ENCODE measurements at places on chromosomes 1 and 21.

DNA sequence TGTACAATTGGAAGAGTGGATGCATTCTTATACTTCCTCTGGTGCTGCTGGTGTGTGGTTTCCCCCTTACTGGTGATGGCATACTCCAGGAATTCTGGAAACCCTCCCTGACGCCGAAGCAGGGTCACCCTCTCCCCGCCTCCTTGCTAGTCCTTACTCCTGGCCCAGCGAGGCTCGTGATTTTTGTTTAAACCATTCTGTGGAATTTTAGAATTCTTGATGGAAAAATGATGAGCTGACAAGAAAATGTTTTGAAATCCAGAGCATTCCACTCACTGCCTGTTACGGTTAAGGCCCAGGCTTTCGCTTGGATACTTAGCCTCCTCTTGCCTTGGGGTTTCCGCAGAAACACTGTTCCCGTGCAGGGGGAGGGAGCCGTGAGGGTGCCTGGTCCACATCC, 41.1 kb downstream of the IL6R start:
- DNase-seq, result no peak

GRCh38 chr1:8015809-8016165, 10.3 kb downstream of the ERRFI1 start:
- no peak for DNase-seq

- peak; percentile 15 for DNase-seq
Measured at GRCh38 chr1:207619871-207620542, 24.9 kb upstream of the CR1L start.

DNA sequence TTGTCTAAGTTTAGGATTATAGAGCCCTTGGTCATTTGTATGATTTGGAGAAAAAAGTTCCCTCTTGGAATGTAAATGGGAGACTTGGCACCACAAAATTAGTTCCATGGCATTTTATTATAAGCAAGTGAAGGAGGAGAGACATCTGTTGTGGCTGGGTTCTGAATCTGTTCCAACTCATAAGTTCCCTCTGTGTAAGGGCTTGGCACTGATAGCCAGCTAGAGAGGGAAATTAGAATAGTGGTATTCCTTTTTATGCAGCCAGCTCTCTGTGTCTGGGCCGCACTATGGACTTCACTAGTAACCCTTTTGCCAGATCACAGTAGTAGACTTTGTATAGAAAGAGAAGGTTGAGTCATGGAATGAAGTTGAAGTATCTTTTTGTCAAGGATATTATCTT, 31.1 kb downstream of the GNAI3 start:
- DNase-seq, result no peak

DNA sequence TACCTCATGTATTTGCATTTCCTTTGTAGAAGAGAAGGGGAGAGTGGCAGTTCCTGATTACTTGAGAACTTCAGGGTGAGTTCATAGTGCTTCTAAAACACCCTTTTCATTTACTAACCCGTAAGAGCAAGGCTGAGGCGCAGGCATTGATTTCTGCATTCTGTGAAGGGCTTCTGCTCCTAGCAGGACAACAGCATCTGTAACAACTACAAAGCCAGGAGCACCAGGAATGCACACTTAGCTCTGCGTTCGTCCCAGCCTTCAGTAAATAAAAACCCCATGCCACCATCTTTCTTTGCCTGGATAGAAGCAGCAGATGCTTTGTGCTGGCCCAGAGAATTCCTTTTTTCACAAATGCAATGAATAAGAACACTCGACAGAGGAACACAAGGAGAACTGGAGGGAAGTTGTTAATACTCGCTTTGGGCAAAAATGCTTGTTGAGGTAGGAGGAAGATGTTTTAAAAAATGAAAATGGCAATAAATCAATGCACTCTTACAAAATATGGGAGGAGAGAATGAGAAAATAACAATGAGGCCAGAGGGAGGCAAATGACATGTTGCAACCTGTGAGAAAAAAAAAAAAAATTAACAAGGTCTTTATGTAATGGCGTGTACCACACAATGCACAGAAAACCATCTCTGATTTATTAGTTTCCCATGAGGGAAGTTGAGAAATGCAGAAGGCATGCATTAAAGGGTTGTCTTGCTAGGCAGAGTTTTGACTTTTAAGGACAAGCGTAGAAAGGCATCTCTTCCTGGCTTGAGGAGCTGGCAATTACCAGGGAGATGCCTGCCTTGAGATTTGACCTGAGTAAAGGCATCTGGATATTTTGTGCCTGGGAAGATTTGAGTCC, 418.8 kb downstream of the DISC1 start:
- no peak for DNase-seq

GRCh38 chr1:10494418-10494753, 19.6 kb downstream of the PEX14 start:
- DNase-seq, result no peak

GRCh38 chr1:151144474-151145303, 1.7 kb downstream of the SEMA6C start:
- no peak for DNase-seq

GRCh38 chr21:29800056-29800455, 139.7 kb downstream of the GRIK1 start:
- no peak for DNase-seq

DNA sequence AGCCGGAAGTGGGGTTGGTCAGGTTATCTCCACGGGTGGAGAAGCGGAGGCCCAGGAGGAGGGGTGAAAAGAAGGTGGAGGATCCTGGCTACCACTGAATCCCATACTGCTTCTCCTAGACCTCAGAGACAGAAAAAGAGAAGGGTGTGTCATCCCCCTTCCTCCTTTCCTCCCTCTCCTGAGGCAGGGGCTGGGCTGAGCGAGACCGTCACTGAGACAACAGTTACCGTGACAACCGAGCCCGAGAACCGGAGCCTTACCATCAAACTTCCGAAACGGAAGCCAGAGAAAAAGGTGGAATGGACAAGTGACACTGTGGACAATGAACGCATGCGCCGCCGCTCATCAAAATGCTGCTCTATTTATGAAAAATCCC, 42.1 kb upstream of the NBPF3 start:
- peak; percentile 23 for DNase-seq

DNA sequence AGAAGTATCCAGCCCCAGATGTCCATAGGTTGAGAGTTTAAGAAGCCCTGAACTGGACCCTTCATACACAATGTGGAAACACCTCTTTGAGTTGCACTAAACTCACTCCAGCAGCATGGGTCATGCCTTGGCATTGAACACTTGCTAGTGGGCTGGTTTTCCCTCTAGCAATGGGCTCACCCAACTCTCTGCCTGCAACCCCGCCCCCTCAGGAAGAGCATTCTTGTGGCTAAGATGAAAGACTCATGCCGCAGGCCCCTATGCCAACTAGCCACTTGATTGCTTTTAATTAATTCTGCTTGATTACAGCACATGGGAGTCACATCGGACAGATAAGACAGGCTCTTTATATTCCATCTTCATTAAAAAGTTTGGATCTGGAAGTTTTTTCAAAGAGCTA, 136.5 kb upstream of the GJB5 start:
- no peak for DNase-seq

- DNase-seq, result peak; percentile 23
Measured at GRCh38 chr1:17419626-17420328, 19.7 kb downstream of the RCC2 start.

DNA sequence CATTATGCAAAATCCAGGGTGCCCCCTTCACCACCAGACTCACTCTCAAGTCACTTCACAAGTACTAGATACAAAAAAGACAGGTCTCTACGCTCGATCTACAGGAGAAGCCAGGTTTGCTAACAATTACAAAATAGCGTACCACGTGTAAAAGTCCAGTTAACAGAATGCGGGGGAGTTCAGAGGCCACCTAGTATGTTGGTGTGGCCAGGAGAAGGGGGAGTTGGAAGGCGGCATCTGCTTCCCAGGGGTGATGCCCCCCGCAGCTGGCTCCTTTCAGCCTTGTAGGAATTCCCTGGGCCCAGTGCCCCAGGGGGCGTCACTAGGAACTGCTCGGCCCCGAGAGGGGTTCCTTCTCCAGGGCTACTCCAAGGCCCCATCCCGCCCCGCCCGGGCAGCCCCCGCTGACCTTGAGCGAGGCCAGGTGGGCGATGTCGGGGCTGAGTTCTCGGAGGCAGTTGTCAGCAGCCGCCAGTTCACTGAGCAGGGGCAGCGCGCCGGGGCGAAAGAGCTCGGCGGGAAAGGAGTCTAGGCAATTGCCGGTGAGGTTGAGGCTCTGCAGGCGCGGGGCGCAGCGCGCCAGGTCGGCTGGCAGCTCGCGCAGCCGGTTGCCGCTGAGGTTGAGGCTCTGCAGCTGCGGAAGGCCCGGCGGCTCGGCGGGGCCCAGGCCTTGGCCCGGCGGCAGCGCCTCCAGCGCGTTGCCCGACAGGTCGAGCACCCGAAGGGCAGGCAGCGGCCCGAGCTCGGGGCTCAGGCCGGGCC, 664 bp downstream of the LRRC47 start:
- DNase-seq, result peak; percentile 55

- DNase-seq, result no peak
Measured at GRCh38 chr1:58664881-58665280, 35.0 kb downstream of the MYSM1 start.

DNA sequence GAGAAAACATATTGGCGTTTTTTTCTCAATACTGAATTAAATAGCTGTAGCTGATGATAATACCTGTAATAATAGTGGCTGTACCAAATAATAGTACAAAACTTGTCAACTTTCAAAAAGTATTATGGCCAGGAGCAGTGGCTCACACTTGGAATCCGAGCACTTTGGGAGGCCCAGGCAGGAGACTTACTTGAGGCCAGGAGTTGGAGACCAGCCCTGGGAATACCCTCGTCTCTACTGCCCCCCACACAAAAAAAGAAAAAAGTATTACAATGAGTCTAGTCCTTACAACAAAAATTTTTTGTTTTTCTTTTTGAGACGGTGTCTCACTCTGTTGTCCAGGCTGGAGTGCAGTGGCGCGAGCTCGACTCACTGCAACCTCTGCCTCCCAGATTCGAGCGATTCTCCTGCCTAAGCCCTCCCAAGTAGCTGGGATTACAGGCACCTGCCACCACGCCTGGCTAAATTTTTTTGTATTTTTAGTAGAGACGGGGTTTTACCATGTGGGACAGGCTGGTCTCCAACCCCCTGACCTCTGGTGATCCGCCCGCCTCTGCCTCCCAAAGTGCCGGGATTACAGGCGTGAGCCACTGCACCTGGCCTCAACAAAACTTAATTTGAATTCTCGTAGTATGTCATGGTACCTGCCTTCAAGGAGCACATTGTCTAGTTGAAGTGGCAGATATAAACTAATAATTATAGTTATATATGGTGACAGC, 1.4 kb downstream of the RBBP4 start:
- no peak for DNase-seq

GRCh38 chr1:210598135-210598652, 269.5 kb downstream of the HHAT start:
- DNase-seq, result no peak

GRCh38 chr1:203116091-203116820, 11.3 kb upstream of the ADORA1 start:
- no peak for DNase-seq

- DNase-seq, result no peak
Measured at GRCh38 chr1:8495928-8496401, 178.1 kb downstream of the SLC45A1 start.

- DNase-seq, result no peak
Measured at GRCh38 chr1:153363641-153364040, 6.0 kb downstream of the S100A9 start.

- no peak for DNase-seq
Measured at GRCh38 chr1:203678943-203679661, 52.5 kb downstream of the ATP2B4 start.

DNA sequence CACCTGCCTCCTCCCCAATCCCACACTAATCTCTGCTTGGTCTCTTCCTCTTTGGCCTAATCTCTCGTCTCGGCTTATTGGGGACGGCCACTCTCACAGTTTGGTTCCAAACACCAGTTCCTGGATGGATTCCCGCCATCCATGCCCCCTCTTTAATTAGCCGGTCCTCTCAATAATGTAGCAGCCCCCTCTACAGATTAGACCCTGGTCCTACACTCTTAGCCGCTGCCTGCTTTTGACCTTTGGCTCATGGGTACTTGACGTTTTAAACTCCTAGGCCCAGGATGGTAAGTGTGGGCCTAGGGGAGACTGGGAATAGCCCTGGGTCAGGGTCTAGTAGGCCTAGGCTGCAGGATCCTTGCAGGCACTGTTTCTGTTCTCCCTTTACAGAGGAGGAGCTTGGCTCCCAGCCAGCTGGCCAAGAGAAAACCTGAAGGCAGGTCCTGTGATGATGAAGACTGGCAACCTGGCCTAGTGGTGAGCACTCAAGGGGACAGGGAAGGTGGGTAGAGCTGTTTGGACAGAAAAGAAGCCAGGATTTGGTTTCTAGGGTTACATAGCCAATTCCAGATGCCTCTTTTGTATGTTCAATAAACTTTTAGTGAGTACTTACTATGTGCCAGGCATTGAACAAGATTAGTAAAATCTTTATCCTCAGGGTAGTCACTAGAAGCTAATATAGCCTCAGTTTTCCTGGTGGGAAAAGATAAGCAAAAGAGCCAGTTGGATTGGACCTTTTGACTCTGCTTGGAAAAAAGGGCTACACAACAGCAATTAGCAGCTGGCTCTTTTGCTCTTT, 758 bp downstream of the RAD54L start:
- DNase-seq, result peak; percentile 57

- peak; percentile 53 for DNase-seq
Measured at GRCh38 chr1:88302843-88303486, 381.1 kb upstream of the PKN2 start.

- DNase-seq, result peak; percentile 75
Measured at GRCh38 chr1:218383051-218383450, 37.9 kb downstream of the TGFB2 start.

GRCh38 chr1:47003896-47004403, 19.5 kb upstream of the CYP4X1 start:
- DNase-seq, result no peak

- DNase-seq, result peak; percentile 70
Measured at GRCh38 chr1:74245168-74245772, 10.1 kb downstream of the TNNI3K start.

- peak; percentile 75 for DNase-seq
Measured at GRCh38 chr21:41133874-41134522, 34.0 kb upstream of the BACE2 start.

DNA sequence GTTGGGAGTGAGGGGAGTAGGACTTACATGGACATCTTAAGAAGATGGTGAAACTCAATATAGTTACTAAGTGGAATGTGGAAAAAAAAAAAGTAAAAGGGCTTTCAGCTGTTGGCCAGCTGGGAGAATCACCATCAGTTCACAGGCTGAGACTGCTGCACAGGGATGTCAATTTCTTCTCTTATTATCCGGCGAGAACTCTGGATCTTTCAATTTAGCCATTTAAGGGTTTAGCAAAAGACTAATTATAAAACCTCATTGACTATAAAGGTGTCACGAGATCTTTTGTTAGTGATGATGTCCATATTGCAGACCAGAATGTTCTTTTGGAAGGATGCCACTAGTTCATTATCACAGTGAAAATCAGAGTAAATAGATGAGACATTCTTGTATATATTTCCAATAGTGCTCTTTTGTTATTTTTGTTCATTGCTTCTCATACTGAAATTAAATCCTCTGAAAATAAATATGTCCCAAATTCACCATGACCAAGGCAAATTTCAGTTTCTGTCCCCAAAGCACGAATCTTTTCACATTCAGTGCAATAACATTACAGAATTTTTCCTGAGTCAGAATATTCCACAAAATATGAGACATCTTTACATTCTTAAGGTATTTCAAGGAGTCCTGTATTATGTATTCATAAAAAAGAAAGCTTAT, 266.1 kb downstream of the DNM3 start:
- no peak for DNase-seq

- peak; percentile 24 for DNase-seq
Measured at GRCh38 chr1:160954158-160955104, at the start of gene ITLN2. Gene ITLN2 (minus strand): TSS chr1:160954809. CDS start chr1:160954741, 68 bp downstream.

- peak; percentile 84 for DNase-seq
Measured at GRCh38 chr1:86156566-86157455, at the start of gene COL24A1. Gene COL24A1 (minus strand): TSS chr1:86156772. CDS start chr1:86156396, 376 bp downstream.

GRCh38 chr1:217393896-217394295, 237.0 kb downstream of the GPATCH2 start:
- DNase-seq, result peak; percentile 31

GRCh38 chr1:207025146-207025880, 7.2 kb downstream of the C1orf116 start:
- DNase-seq, result no peak
